ENCODE measurements at places on chromosomes 6 and 20.

DNA sequence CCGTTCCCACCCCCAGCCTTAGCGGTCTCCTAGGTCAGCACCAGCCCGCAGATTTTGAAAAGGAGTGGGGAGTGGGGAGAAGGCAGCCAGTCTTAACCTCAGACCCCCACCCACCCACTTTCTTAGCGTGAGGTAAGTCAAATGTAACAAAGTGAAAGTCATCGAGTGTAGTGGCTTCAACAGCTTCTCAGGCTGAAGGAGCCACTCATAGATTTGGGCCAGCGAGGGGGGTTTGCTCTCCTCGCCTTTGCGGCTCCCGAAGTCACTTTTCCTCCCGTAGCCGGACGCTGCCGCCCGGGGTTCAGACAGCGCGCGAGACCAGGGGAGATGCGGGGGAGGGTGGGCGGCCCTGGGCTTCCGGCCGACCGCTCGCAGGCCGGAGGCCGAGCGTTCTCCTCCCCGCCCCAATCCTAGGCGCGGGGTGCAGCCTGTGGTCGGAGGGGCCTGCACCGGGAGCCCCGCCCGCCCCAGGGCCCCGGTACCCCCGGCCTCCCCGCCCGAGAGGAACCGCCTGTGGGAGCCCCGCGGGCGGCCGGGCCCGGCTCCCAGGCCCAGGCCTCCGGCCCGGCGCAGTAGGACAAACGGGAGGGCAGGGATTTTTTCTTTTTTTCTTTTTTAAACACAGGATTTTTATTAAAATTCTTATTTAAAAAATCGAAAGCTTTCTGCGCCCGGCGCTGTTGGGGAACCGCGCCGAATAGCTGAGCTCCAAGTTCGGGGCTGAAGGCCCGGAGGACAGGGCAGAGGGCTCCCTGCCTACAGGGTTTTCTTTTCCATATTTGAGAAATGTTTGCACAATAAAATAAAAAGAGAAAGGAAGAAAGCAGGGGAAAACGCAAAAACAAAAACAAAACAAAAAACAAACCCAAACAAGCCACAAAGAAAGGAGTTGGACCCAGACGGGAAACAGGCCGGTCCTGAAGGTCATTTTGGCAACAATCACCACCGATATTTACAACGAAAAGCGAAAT is 3.2 kb downstream of the NKX2-2 start:
- DNase-seq = no peak

GRCh38 chr20:41394081-41394480 is 27.5 kb upstream of the EMILIN3 start:
- no peak for DNase-seq

DNA sequence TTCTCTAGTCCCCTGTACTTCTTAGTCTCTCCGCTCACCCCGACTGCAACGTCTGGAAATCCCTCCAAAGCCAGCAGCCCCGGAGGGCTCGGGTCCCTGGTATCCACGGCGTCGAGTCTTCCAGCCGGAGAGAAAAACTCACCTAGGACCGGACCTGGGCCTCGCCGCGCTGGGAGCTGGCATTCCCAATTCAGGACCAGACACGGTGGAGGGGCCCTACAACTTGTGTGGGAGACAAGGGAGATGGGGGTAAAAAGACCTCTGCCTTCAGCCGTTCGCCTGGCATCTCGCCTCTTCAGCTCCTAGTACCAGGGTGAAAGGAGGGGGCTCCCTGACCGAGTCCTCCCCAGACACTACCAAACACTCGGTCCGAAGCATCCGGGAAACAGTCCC is 64.3 kb downstream of the GPX5 start:
- no peak for DNase-seq

- DNase-seq = no peak
Observed at GRCh38 chr6:154569156-154569862, 58.8 kb upstream of the CNKSR3 start.

- peak; percentile 12 for DNase-seq
Observed at GRCh38 chr6:155248008-155249001, 15.5 kb upstream of the CLDN20 start.

- DNase-seq = no peak
Observed at GRCh38 chr6:20313960-20314530, 87.6 kb upstream of the E2F3 start.

- DNase-seq = no peak
Observed at GRCh38 chr6:170227996-170228945, 62.6 kb downstream of the DLL1 start.

GRCh38 chr6:27133281-27134227 is 113.9 kb upstream of the PRSS16 start:
- peak; percentile 33 for DNase-seq

All from CMK (cell line).